ENCODE measurements at places on chromosomes 5 and 9.
A peak's percentile ranks its signal among the peaks of the same experiment; 100 is the strongest.

DNA sequence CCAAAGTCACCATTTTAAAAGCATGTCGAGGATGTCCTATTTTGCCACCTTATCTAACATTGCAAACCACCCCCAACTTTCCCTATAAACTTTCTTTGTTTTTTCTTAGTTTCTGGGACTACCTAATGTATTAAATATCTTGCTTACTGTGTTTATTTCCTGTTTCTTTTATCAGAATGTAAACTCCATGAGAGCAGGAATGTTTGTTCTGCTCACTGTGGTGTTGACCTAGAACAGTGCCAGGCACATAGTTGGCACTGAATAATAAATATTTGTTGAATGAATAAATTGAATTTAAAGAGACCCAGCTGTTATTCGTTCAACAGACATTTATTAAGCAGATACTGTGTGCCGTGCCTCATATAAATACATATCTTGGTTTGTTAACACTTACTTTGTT lies 35.2 kb downstream of the MACIR start:
- DNase-seq: no peak

DNA sequence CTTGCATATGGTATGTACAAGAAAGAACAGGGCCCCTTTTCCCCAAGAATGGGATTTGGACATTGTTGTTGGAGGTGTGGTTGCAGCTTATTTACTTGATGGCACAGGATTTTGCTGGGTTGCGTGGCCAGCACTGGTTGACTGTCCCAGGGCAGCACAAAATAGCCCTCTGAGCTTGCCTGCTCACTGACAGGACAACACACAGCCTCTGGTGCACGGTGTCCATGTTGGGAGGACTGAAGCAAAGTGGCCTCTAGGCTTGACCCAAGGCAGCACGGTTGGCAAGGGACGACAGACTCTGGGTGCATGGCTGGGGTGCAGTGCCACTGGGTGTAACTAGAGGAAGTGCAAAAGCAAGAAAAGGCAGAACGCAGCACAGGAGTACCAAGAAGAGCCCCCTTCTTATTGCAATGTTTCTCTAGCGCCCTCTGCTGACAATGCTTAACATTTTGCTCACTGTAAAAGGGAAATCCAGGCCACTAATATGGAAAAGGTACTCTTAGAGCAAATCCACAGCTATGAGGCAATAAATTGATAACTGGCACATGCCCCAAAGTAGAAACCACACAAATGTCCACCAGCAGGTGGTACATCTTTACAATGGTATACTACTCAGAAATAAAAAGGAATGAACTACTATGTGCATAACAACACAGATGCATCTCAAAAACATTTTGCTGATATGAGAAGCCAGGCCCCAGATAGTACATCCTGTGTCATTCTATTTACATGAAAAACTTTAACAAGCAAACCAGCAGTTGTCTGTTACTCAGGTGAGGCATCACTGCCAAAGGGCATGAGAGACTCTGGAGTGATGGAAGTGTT lies 47.4 kb upstream of the BARX1 start:
- DNase-seq: peak; percentile 60

DNA sequence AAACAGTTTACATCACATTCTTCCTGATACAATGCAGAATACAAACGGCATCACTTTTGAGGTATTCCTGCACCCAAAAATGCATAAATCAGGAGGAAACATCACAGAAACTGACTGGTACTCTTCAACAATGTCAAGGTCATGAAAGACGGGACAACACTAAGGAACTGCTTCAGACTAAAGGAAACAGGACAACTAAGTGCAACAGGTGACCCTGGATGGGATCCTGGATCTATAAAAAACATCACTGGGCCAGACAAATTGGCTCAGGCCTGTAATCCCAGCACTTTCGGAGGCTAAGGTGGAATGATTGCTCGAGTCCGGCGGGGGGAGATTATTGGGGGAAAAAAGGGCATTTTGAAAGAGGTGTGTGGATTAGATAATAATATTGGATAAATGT lies 22.6 kb downstream of the BTNL9 start:
- no peak for DNase-seq

- DNase-seq: no peak
These were observed 48.2 kb upstream of the ZNF169 start for GRCh38 chr9:94210616-94211603.

DNA sequence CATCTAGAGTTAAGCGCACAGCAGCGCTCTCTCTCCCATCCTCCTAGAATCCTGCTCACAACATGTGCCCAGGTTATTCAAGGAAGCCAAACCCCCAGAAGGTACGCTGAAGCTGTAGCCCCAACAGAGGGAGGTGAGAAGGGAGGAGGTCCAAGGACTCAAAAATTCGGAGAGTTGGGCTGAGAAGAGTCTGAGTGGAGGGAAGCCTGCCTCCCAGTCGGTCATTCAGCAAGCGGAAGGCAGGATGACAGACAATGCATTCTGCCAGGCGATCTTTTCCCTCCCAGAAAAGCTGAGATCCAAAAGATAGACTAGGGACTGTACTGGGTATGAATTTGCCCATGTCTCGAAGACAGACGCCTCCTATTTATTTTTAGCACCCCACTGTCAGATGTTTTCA lies 189.2 kb downstream of the FRMD3 start:
- DNase-seq: no peak

- no peak for DNase-seq
These were observed 85.8 kb downstream of the MRPS27 start for GRCh38 chr5:72234265-72234700.

GRCh38 chr9:20621471-20622329 lies 599 bp downstream of the MLLT3 start:
- peak; percentile 10 for DNase-seq

DNA sequence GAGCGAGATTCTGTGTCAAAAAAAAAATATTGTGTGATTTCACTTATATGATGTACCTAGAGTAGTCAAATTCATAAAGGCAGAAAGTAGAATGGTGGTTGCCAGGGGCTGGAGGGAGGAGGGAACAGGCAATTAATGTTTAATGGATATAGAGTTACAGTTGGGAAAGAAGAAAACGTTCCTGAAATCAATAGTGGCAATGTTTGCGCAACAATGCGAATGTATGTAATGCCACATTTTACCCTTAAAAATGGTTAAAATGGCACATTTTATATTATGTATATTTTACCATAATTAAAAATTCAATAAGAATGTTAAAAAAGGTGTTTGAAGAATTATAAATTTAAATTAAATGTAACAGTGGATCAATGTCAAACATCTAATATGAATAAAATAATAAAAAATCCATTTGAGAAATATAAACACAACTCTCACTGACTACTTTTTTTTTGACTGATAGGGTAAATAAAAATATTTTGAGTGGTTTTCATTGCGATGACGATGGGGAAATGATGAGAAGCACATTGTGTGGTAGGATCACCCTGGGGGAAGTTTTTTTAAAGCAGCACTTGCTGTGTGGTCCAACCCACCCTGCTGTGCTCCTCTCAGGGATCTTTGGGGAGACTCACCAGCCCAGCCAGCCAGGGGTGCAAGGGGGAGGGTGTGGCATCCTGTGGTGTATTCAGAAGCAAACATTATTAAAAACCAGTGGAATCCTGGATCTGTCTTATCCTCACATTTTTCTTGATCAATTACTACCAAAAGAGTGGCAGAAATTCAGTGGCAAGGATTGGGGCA lies 4.3 kb downstream of the FYB1 start:
- DNase-seq: no peak

GRCh38 chr9:18569941-18570630 lies 96.1 kb downstream of the ADAMTSL1 start:
- DNase-seq: no peak

- DNase-seq: no peak
These were observed 11.8 kb upstream of the MRNIP start for GRCh38 chr5:179870403-179870903.

DNA sequence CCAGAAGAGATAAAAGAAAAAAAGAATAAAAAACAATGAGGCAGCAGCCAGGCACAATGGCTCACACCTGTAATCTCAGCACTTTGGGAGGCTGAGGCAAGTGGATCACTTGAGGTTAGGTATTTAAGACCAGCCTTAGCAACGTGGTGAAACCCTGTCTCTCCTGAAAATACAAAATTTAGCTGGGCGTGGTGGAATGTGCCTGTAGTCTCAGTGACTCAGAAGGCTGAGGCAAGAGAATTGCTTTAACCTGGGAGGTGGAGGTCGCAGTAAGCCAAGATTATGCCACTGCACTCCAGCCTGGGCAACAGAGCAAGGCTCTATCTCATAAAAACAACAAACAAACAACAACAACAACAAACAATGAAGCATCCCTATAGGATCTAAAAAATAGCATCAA lies 121.5 kb downstream of the HMHB1 start:
- peak; percentile 11 for DNase-seq

DNA sequence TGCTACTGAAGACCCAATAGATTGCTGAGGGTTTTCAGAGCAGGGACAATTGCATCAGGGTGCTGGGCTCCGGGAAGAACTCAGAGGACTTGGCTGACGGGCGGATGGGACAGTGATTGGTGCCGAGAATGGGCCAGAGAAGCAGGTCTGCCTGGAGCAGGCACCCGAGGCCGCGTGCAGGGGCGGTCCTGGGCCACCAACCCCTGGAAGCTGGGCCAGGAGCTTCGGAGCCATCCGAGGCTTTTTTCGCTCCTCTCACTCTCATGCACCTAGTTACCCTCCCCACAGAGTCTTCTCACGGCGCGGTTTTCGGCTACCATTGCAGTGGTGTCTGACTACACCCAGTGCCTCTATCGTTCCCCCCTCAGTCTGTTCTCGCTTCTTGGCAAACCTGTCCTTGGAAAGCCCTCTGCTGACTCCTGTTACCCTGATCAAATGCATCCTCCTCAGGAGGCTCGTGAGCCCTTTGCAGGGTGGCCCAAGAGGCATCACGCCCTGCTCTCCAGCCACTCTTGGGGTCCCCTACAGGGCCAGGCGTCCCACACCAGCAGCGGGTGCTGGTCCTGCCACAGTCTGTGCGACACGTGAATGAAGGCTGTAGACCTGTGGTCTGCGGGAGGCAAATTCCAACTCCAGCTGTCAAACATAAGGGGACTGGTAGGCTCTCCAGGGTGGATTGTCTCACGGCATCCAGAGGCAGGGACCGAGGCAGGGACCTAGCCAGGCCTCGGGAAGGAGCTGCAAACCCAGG lies 1.2 kb upstream of the CLPTM1L start:
- DNase-seq: no peak

GRCh38 chr9:104313396-104314110 lies 190.5 kb upstream of the OR13F1 start:
- no peak for DNase-seq

All from SW 1271 (cell line).